Jurkat, Clone E6-1 (cell line): ENCODE measurements at places on chromosomes 6 and 20.

GRCh38 chr6:30836431-30836866, 47.9 kb upstream of the DDR1 start:
- no peak for DNase-seq

GRCh38 chr6:31898383-31899011, 999 bp upstream of the EHMT2 start:
- DNase-seq, result peak; percentile 49

- DNase-seq, result no peak
These were observed 10.2 kb downstream of the UBE3D start for GRCh38 chr6:83055366-83055964.

GRCh38 chr6:70061546-70061945, 195.2 kb downstream of the COL19A1 start:
- no peak for DNase-seq
